ENCODE measurements at places on chromosomes 4 and X.

GRCh38 chr4:173415092-173415491, 16.2 kb upstream of the SCRG1 start:
- peak; percentile 84 for DNase-seq

GRCh38 chrX:153738056-153738605, 13.5 kb downstream of the ABCD1 start:
- no peak for DNase-seq

DNA sequence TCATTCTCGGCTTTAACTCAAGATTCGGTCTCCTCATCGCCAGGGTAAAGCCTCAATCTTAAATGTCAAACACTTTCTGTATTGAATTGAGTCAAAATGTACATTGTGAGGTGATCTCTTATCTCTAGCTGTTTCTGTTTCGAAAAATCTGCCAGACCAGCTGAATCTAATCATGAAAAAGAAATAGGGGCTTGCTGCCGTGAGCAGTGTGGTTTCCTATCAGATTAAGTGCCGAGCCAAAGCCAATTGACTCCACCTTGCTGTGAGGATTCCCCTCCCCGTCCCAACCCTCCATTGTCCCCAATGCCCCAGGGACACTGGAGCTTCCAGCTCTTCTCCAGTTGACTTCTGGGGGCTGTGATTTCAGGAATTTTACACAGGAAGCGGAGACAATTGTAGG, 12.5 kb upstream of the CRLF2 start:
- DNase-seq: no peak

DNA sequence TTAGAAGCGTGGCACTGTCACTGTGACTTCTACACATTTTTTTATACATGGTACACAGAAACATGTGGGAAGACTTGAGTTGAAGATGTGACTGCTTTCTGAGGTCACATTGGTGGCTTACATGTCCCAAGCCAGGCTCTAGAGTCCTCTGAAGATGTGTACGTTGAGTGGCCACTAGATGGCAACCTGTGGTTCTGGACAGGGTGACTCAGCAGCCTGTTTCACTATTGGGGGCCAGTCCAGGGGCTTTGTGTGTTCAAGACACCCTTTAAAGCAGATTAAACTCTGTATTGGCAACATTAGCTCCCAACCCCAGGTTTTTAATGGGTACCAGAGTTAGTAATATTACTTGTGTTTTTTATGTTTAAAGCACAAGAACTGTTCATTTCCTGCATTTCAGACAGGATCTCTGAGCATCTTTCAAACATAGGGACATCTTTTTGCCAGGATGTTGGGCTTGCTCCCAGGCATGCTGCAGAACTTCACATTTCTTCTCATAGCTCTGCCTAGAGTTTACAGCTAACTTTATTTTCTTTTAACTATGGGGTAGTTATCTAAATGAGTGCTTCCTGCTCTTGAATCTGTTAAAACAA, 53.0 kb downstream of the DCUN1D4 start:
- peak; percentile 69 for DNase-seq

DNA sequence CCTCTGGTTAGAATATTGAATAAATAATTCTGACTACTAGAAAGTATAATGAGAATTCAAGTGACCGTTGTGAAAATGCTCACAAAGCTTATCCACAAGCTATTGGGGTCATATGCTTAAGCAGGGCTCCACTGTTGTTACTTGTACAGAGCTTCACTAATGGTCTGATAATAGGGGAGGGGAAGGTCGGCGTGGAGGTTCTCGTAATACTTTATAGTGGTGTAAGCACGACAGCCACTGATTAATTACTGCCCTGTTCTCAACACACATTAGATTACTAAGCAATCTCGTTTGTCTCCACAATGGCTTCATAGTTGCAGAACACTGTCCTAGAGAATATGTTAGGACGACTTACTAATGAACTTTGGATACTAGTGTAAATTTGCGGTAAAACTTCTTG, 11.6 kb downstream of the UNC5C start:
- no peak for DNase-seq

GRCh38 chr4:176668324-176668723, 124.4 kb downstream of the VEGFC start:
- DNase-seq: no peak
